Stimulated activated CD4-positive, alpha-beta T cell treated with anti-CD3 and anti-CD28 coated beads, Interleukin-4, amount 100 ng/mL, for 48 hours (primary cell): ENCODE measurements at places on chromosomes 16 and 17.

DNA sequence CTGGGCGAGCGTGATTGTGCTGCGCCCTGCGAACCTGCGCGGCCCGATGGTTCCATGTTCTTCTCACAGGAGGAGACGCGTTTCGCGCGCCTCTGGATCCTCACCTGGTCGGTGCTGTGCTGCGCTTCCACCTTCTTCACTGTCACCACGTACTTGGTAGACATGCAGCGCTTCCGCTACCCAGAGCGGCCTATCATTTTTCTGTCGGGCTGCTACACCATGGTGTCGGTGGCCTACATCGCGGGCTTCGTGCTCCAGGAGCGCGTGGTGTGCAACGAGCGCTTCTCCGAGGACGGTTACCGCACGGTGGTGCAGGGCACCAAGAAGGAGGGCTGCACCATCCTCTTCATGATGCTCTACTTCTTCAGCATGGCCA is 1.0 kb downstream of the FZD2 start:
- no peak for DNase-seq

- DNase-seq, result no peak
These were observed 763 bp upstream of the TOM1L1 start for GRCh38 chr17:54899721-54900456.

DNA sequence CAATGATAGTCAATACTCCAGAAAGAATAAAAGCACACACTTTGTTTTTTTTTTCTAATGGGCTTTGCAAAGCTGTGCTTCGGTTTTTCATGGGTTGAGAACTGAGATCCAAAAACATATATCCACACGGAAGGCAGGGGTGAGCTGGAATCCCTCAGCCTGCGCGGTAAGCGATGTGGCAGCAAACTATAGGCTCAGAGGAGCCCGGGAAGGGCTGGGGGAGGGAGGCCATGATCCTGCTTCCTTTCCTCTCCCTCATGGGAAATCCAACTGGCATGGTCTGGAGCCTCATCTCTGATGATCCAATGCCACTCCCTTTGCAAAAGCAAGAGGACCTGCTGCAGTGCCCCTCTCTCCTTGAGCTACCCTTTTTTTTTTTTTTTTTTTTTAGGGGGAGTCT is 8.2 kb downstream of the RBFOX3 start:
- no peak for DNase-seq

- no peak for DNase-seq
These were observed 3.6 kb downstream of the KCNJ2 start for GRCh38 chr17:70172923-70173322.

DNA sequence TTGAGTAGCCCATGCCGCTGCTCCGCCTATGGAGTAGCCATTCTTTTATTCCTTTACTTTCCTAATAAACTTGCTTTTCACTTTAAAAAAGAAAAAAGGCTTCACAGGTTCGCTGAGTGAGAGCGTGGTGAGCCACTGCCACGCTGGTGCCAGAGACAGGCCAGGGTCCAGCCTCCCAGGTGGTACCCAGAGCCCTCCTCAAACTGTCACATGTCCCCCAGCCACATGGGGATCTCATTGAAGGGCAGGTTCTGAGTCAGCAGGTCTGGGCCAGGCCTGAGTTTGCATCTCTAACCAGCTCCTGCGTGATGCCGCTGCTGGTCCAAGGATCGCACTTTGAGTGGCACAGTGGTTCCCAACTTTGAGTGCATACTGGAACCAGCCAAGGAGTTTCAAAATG is 36.2 kb downstream of the RBFOX3 start:
- no peak for DNase-seq

GRCh38 chr16:64381979-64382378 is 739.9 kb downstream of the CDH11 start:
- no peak for DNase-seq

GRCh38 chr16:49632086-49632794 is 223.7 kb downstream of the ZNF423 start:
- no peak for DNase-seq

DNA sequence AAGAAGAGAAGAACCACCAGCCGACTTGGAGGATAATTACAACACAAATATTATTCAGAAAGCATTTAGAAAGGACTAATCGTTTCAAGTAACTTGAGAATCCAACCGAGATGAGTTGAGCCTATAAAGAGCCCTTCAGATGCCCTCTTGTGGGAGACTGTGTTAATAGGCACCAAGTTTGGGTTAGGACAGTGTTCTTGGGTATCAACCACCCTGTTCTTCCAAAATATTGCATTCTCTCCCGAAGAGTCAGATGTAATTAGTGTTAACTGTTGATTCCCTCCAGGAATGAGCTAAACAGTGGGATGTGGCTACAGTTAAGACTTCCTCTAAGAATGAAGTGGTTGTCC is 87.8 kb upstream of the NOL11 start:
- no peak for DNase-seq
